ENCODE measurements at places on chromosomes 2 and 18.

GRCh38 chr2:106800180-106800579, 85.8 kb downstream of the ST6GAL2 start:
- no peak for DNase-seq

DNA sequence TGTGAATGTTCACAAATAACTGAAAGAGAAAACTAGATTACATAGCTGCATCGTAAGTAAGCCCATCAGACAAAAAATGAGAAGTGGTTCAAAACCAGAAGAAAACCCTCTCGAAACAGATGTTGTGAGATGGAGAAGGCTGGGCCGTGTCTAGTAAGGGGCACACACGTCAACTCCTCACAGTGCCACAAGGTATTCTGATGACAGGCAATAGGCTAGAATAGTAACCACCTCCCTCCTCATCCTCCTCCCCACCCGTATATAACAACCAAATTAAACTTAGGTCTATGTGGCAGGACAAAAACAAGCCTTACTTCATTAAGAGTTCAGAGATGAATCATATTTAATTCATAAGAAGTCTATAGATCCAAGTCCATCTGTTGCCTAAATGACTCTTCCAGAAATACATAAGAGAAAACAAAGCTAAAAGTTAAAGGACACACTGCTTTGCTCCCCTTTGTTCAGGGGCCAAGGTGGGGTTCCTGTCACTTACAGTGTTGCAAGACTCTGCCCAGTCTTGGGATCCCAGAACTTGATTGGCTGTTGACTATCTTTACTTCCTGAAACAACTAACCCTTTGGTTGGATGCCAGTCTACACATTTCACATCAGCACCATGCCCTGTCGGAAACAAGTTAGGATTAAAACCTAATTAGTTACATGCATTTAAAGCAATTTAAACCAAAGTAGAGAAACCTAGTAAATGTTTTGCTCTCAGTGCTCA, 25.0 kb downstream of the SFT2D3 start:
- no peak for DNase-seq

DNA sequence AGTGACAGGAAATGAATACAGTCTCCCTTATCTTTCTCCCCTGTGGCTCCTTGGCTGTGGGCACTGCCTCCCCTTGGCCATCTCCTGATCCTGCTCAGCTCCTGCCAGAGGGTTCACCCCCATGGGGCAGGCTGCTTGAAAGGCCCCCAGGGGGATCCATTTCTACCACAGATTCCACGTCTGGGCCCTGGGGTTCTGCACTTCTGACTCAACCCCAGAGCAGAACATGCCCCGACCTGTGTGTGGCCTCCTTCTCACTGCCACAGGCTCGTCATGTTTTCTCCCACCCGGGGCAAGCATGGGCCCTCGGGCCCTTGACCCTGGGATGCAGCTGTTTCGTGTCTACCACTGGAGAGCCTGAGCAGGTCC, 122.2 kb downstream of the ACKR3 start:
- DNase-seq, result no peak

GRCh38 chr2:72117718-72118117, 29.9 kb downstream of the CYP26B1 start:
- DNase-seq, result no peak

DNA sequence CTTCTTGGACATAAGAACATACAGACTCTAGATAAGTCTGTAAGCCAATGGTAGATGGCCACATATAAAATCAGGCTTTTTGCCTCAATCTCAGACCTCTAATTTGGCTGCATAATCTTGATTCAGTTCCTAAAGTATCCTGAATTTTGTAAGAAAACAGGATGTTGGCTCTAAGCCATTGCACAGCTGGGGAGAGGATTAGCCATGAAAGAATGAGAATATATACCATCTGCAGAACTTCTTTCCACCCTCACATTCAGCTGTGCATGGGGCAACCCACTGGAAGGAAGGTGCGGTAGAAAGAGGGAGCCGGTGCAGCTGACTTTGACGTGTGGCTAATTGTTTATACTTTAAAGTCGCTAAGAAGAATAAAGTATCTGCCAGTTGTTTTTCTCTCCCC, 1061.6 kb upstream of the FAM98A start:
- DNase-seq, result no peak

DNA sequence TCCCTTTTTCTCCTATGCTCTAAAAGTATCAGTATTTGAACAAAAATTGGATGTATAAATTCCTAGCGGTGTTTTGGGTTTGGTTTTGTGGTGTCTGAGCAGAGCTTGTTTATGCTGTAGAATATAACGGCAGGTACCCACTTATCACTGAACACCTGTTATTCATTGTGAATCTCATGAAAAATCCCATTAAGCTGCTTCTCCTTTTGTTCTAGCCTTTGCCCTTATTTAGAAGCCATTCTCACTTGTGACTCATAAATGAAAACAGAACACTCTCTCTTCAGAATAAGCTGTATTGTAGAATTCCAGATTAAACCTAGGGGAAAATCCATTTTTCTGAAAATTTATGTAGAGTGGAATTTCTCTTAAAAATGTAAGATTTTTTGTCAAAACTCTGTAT, 104.0 kb downstream of the PRPF40A start:
- DNase-seq, result peak; percentile 20

DNA sequence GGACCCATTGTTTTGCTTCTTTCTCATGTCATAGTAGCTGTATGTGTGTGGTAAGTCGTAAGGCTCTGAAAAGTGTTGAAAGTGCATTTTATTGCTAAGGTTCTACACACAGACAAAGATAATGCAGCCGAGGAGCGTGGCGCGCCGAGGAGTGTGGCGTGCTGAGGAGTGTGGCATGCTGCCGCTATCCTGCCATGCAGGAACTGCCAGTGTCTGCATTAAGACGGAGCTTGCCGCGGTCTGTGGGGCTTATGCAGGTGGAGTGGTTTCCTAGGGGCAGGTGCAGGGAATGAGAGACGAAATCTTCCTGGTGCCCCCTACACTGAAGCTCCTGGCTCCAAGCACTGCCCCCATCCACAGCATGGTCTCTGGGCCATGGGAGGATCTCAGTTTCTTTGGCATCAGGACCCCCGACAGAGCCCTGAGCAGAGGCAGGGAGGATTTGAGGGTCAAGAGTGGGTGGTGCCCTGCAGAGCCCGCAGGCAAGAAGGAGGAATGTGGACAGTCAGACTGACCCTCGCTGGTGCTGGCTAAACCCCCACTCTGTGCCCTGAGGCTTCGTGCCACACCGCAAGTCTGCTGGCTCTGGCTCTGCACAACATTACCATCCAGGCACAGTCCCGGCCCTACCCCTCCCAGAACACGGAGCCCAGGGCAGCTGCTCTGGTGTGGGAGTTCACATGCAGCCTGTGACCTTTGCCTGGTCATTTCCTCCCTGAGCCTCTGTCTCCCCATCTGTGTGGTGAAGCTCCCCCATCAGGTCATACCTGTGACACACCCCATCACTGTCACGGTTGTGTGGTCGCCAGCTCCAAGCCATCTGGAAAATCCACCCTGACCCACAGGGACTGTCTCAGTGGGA, 3.2 kb downstream of the SNED1 start:
- no peak for DNase-seq

DNA sequence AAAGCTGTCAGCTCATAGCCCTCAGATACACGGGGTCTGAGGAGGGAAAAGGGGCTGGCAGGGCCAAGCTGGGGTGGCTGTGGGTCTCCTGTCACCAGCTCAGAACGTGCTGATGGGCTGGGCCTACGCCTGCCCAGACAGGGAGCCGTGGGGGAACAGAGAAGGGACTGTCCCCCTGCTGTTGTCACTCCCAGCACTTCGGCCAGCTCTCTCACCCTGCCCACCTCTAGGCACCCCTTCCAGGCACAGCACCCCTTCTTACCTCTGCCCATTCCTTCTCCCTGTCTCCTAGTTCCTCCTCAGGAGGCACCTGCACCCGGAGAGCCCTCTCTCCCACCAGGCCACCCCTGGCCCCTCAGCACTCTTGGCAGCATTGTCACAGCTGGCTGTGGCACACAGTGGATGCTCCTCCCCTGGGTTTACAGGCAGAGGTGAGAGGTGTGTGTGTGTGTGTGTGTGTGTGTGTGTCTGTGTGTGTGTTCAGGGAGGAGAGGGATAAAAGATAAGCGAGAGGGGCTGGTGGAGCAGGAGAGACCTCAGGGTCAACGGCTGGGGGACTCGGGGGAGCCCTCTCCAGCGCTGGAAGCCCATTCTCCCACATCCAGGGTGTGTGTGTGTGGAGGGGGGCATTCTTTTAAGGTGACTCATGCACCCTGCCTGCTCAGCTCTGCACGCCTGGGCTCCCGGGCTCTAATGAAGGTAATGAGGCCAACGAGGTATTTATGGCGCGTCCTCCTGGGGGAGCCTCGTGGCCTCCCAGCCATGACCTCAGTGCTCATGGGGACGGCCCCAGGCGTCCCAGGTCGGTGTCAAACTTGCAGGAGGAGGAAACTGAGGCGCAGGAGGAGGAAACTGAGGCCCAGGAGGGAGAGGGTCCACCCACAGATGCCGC, 66.1 kb upstream of the SMAD7 start:
- DNase-seq, result no peak

- DNase-seq, result no peak
These were observed 134.0 kb upstream of the SPATS2L start for GRCh38 chr2:200172521-200172920.

- no peak for DNase-seq
These were observed 649 bp upstream of the HSBP1L1 start for GRCh38 chr18:79963658-79964329.

- no peak for DNase-seq
These were observed 274.6 kb downstream of the CDH20 start for GRCh38 chr18:61607867-61608266.

DNA sequence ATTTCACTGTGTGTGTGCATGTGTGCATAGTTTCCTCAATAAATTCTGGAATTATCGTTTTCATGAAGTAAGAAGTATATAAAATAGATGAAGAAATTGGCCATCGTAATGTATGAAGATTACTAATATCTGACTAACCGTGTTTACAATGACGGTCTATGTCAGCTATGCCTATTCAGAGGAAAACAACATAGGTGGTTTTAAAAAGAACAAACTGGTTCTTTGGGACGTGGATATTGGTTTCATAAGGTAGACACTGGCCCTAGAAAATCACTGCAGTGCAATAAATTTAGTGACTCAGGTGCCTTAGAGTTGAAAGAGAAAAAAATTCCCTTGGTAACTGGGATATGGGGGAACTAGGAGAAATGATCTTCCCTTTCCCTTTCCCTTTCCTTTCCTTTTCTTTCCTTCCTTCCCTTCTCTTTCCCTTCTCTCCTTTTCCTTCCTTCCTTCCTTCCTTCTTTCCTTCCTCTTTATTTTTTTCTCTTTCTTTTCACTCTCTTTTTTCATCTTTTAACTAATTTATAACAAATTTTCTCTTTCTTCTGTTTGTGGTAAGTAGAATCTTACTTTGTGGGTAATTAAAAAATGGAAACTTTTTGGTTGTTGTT, 36.4 kb downstream of the MAP2 start:
- DNase-seq, result no peak

DNA sequence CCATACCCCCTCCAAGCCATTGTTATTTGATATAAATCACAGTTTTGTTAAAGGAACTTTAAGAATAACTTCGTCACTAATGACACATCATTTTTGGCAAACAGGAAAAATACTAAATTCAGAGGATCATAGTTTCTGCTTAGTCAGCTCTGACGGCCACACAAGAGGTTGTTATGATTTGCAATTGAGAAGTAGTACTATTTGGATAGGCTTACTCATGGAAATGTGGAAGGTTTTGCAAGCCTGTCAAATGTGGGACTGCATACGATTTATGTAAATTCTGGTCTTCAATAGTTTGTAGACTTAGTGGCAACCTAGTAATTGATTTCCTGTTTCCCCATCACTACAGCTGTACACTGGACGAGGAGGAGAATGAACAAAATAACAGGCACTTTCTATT, 108.1 kb downstream of the ARHGEF33 start:
- DNase-seq, result no peak

DNA sequence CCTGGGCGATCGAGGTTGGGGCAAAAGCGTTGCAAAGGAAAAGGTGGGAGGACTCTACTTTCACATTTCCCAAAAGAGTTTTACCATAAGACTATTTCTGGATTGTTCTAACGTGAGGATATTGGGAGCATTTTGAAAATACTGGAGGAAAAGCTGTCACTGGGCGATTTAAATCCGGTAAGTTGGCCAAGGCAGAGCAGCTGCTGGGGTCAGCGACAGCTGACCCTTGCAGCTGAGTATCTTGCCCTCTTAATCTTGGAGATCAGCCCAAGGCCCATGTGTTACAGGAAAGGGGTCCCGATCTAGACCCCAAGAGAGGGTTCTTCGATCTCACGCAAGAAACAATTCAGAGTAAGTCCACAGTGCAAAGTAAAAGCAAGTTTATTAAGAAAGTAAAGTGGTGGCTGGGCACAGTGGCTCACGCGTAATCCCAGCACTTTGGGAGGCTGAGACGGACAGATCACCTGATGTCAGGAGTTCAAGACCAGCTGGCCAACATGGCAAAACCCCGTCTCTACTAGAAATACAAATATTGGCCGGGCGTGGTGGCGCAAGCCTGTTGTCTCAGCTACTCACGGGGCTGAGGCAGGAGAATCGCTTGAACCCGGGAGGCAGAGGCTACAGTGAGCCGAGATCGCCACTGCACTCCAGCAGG, 964 bp upstream of the ST3GAL5 start:
- no peak for DNase-seq

DNA sequence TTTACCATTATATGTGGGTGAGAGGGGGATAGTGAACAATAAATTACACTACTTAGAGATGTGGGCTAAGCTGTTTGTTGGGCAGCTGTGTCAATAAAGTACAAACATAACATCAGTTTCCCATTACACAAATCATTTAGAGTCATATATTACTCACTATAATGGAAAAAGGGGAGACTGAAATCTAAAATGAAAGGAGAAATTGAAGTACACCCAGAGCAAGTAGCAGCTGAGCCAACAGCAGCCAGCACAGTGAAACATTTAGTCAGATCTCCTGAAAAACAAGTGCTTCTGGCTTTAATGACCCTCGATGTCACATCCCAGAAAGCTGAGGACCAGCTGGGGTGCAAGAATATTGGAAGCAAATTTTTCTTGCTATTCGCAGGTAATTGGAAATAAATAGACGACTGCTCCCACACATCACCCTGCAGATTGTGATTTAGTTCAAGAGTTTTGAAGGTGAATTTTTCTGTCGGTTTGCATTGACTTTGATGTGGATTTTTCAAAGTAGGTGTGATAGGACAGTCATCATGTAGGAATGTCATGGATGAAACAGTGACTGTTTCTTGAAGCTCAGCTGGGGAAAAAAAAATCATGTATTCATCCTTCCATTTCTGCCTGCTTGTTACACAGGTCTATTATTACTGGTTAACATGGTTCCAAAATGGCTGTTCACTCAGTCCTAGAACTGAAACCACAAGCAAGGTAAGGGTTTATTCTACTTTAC, 1607.3 kb upstream of the CELF4 start:
- DNase-seq, result peak; percentile 90

DNA sequence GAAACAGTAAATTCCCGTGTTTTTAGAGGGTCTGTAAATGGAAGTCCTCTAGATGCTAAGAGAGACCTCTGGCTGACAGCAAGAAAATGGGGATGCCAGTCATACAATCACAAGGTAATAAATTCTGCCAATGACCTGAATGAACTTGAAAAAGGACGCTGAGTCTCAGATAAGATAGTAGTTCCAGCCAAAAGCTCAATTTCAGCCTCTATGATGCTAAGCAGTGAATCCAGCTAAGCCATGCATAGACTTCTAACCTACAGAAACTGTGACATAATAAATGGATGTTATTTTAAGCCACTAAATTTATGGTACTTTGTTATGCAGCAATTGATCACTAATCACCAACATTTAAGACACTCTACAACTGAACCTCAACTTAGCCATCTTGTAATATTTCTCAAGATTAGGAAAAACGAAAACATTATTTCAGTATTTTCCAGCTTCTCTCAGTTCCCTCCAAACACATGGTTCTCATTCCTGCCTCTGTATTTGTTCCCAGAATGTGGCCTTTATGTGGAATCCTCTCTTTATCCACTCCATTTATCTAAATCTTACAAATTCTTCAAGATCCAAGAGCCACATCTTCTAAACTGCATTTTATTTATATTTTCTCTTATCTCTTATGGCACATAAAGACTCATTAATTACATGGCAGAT, 331.1 kb downstream of the GULP1 start:
- no peak for DNase-seq

Data from NCI-H146 (cell line).